ENCODE measurements at places on chromosomes 5 and 9. TPM values are rescaled to one million over a fixed set of nuclear protein-coding genes. Genes with fewer than 3 reads are reported as not detected.

DNA sequence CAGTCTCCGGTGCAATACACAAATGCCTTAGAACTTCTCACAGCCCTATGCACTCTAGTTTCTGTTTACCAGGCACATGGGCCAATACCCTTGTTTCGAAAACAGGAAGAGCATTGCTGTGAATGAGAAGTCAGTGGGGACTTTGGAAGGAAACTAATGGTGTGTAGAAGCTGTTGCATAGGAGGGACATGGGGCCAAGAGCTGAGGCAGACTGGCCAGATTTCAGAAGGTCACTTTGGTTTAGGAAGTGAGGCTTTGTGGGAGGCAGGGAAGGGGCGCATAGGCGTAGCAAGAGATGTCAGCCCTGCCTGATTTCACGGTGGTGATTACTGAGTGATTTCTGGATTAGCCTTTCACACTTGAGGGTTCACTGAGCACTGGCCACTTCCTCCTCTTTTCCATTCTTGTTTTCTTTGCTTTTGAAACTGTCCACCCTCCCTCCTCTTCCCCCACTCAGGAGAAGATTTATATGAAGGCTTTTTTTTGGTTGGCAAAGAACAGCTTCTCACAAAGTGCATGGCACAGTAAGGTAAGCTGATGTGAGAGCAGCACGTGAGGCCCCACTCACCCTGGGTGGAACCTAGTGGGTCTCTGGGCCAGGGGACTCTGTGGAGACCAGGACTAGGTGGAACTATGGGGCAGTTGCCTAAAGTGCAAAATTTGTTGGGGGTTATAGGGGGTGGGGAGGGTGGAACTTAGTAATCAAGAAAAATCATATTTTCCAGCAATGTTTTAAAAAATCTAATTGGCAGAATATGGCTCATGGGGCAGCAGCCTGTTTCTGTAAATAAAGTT is 6.1 kb upstream of the TMEM252 start:
- no peak for DNase-seq

DNA sequence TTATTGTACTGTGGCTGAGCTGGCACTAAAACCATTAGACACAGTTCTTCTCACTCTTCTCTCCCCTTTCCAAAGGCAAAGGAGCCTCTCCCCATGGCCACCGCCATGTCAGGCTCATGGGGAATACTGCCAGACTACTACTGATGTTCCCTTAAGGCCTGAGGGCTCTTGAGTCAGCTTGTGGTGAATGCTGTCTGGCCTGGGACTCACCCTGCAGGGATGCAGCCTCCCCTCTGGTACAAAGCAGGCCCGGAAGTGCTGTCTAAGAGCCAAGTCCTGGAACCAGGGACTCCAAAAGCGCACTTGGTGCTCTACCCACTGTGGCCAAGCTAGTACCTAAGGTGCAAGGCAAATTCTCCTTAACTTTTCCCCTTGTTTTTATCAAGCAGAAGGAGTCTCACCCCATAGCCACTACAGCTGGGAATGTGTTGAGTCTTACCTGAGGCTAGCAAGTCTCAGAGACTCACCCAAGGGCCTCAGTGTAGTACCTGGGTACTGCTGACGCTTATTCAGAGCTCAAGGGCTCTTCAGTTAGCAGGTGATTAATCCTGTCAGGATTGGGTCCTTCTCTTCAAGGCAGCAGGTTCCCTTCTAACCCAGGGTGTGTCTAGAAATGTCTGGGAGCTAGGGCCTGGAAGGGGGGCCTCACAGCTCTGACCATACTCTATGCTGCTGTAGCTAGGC is 33.2 kb upstream of the C5orf46 start:
- DNase-seq, result no peak

DNA sequence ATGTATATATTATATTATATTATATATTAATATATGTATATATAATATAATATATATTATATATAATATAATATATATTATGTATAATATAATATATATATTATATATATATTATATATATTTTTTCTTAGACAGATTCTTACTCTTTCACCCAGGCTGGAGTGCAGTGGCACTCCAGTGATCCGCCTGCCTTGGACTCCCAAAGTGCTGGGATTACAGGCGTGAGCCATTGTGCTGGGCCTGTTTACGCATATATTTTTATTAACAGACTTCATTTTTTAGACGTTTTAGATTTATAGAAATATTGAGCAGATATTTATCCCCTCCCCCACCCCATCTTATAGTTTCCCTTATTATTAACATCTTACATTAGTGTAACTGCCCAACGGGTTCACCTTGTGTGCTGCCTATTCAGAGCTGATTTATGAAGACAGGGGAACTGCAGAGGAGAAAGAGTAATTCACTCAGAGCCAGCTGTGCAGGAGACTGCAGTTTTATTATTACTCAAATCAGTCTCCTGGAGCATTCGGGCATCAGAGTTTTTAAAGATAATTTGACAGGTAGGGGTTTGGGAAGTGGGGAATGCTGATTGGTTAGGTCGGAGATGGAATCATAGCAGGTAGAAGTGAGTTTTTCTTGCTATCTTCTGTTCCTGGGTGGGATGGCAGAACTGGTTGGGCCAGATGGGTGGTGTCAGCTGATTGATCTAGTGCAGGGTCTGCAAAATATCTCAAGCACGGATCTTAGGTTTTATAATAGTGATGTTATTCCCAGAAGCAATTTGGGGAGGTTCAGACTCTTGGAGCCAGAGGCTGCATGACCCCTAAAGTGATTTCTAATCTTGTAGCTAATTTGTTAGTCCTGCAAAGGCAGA is 93.4 kb downstream of the UNC13B start:
- no peak for DNase-seq

DNA sequence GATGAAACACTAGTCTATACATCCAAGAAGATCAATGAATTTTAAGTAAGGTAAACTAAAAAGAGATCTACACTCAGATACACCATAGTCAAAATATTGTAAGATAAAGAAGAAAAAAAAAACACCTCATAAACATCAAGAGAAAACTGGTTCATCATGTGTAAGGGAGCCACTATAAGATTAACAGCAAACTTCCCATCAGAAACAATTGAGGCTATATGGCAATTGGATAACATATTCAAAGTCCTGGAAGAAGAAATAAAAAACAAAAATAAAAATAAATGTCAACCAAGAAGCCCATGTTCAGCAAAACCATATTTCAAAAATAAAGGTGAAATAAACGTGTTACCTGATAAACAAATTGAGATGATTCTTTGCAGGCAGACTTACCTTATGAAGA is 3.6 kb downstream of the OR13C8 start:
- DNase-seq, result no peak

DNA sequence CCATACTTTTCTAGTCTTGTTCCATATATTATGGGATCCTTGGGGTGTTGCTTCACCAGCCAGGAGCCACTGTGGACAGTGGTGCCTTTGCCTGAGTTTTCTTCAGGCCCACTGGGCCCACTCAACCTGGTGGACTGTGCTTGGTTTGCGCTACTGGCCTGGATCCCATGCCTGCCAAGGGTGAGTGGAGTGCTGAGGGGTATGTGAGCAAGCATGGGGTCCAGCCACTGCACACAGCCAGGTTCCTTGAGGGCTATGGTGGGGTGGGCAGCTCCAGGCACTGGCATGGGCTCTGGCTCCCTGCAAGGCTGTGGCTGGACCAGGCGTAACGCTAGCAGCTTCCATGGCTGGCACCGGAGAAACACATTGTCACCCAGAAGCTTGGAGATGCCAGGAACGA is 13.2 kb upstream of the PRR16 start:
- no peak for DNase-seq

GRCh38 chr9:87812375-87813118 is 70.1 kb upstream of the SPATA31E1 start:
- DNase-seq, result peak; percentile 52

- DNase-seq, result no peak
Measured at GRCh38 chr9:30058463-30058862, 2326.0 kb upstream of the ACO1 start.

GRCh38 chr5:170736966-170737365 is 46.6 kb upstream of the GABRP start:
- no peak for DNase-seq

- DNase-seq, result no peak
Measured at GRCh38 chr5:156543348-156544145, 216.6 kb downstream of the SGCD start.

DNA sequence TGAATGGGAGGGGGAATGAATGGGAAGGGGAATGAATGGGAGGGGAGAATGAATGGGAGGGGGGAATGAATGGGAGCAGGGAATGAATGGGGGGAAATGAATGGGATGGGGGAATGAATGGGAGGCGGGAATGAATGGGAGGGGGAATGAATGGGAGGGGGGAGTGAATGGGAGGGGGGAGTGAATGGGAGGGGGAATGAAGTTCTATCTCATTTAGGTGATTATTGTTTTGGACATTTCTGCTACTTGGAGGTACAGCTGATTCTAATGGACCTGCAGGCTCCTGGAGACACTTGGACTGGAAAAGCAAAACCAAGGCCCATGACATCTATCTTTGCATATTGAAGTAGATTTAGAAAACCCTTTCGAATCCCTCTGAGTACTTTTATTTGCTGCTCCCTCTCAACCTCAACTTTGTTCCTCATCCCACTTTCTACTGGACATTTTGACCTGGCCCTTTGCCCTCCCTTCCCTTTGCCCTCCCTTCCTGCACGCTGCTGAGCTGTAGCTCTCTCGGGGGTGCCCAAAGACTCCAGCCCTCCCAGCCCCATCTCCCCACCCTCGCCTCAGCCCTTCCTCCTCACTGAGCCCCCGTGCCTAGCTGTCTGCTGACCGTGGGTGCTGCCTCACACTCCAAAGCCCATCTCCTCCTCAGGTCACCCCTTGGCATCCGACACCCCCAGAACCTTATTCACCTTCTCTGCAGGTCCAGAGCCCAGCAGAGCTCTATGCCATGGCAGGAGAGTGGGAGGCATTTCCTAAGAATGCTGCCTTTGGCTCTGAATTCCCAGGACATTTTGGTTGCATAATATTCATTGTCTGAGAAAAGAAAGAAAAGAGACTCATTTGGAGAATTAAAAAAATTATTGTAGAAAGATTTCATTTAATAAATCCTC is 19.9 kb upstream of the LPCAT1 start:
- no peak for DNase-seq

DNA sequence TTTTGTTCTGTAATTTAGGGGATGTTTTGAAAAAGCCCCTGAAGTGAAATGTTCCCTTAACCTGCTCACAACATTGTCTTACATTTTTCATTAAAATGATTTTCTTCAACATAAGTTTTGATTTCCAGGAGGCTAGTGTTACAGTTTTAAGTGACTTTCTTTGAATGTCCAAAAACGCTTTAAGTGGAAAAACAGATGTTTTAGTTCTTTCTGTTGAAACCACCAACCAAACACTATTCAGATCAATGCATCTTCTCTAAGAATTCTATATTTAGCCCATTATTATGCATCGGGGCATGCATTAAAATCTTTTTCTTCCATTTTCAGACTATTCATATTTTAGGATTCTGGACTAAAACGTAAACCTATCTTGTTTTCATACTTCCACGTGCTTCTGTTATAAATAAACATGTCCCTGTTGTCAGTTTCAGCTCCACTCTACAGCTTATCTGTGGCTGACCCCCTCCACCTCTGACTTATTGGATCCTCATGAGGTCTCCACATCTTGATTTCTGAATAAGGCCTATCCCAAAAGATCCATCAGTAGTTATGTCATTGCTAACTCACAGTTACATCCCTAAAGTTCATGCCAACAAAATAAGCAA is 882.3 kb upstream of the SEMA6A start:
- DNase-seq, result no peak

GRCh38 chr5:78843436-78843835 is 141.7 kb downstream of the ARSB start:
- no peak for DNase-seq

GRCh38 chr5:22693121-22693520 is 160.0 kb downstream of the CDH12 start:
- DNase-seq, result no peak

GRCh38 chr5:115392611-115393010 is 96.2 kb upstream of the CCDC112 start:
- DNase-seq, result no peak

GRCh38 chr9:95090023-95090791 is 227.3 kb downstream of the FANCC start:
- no peak for DNase-seq

Gene DMRT3
- total RNA-seq, result not detected

Measured in activated T-cell treated with anti-CD3 and anti-CD28 coated beads, Interleukin-2, amount 50 U/mL, for 72 hours (primary cell).